ENCODE measurements at places on chromosomes 4 and X. TPM values are rescaled to one million over a fixed set of nuclear protein-coding genes. Genes with fewer than 3 reads are reported as not detected.

The PNCK gene
- 0.25 TPM for total RNA-seq

The HEPH gene
- 47.3 TPM for total RNA-seq

The TMEM144 gene
- total RNA-seq: 6.4 TPM

The BANK1 gene
- total RNA-seq: 0.06 TPM

The PHOX2B gene
- total RNA-seq: not detected

The MAGEA11 gene
- total RNA-seq: not detected

Measured in cardiac ventricle fibroblast (primary cell).